Muscle of leg (tissue), 16 donors: ENCODE measurements at places on chromosomes 6 and 20. TPM values are rescaled to one million over a fixed set of nuclear protein-coding genes. Genes with fewer than 3 reads are reported as not detected.

SIRPA gene
- 13.3 TPM for total RNA-seq

KHDRBS2 gene
- 0.71 TPM for total RNA-seq

ECT2L gene
- 0.09 TPM for total RNA-seq

KCNK5 gene
- total RNA-seq = 1.5 TPM

ANKRD66 gene
- 0.66 TPM for total RNA-seq

LST1 gene
- total RNA-seq = 9.0 TPM

NOX3 gene
- not detected for total RNA-seq

BTN1A1 gene
- total RNA-seq = 0.04 TPM

SCRT2 gene
- total RNA-seq = not detected

CEP85L gene
- 41.9 TPM for total RNA-seq

SLC24A3 gene
- total RNA-seq = 5.9 TPM

SLC52A3 gene
- 0.22 TPM for total RNA-seq

MCCD1 gene
- total RNA-seq = not detected

ARMC2 gene
- total RNA-seq = 3.6 TPM

RIMS4 gene
- total RNA-seq = 5.7 TPM

CPNE5 gene
- 4.9 TPM for total RNA-seq

PRR18 gene
- 0.22 TPM for total RNA-seq

LRRC1 gene
- 6.7 TPM for total RNA-seq

TNFAIP3 gene
- 6.6 TPM for total RNA-seq

ERGIC3 gene
- total RNA-seq = 236 TPM

SUMO4 gene
- 2.2 TPM for total RNA-seq

ULBP2 gene
- 0.27 TPM for total RNA-seq

RAET1L gene
- total RNA-seq = not detected

LRRN4 gene
- under 0.01 TPM for total RNA-seq

EBF4 gene
- 3.2 TPM for total RNA-seq

HTR1B gene
- total RNA-seq = 0.04 TPM

CD24 gene
- 19.0 TPM for total RNA-seq

FOXA2 gene
- total RNA-seq = not detected

LRRC73 gene
- 0.22 TPM for total RNA-seq

EPB41L2 gene
- total RNA-seq = 125 TPM

PKHD1 gene
- 11.1 TPM for total RNA-seq

ABHD16B gene
- total RNA-seq = not detected

HSD17B8 gene
- 12.1 TPM for total RNA-seq

TUBB2B gene
- 63.7 TPM for total RNA-seq

POLH gene
- 8.2 TPM for total RNA-seq

TBX18 gene
- 20.3 TPM for total RNA-seq

HTR1E gene
- total RNA-seq = not detected

ZFP64 gene
- 11.5 TPM for total RNA-seq

GABRR1 gene
- total RNA-seq = 0.40 TPM

PTPRA gene
- total RNA-seq = 41.7 TPM

KCNS1 gene
- 0.04 TPM for total RNA-seq

NKX2-2 gene
- 0.04 TPM for total RNA-seq

FANCE gene
- 22.3 TPM for total RNA-seq

SLC22A3 gene
- total RNA-seq = 8.2 TPM

HLA-DRB1 gene
- total RNA-seq = 16.8 TPM

SIM1 gene
- total RNA-seq = 2.4 TPM

SLC35B2 gene
- 27.6 TPM for total RNA-seq

PGK2 gene
- not detected for total RNA-seq

RPS18 gene
- 7,994 TPM for total RNA-seq

CGA gene
- total RNA-seq = 4.3 TPM

CRYBG1 gene
- 2.8 TPM for total RNA-seq

FHL5 gene
- total RNA-seq = 2.0 TPM

HLA-DQA1 gene
- 2.6 TPM for total RNA-seq

ZSWIM3 gene
- 5.6 TPM for total RNA-seq

MEI4 gene
- under 0.01 TPM for total RNA-seq
